A172 (cell line): ENCODE measurements at places on chromosomes 4 and X. TPM values are rescaled to one million over a fixed set of nuclear protein-coding genes. Genes with fewer than 3 reads are reported as not detected.

GRCh38 chrX:9729171-9729885, 36.3 kb downstream of the GPR143 start:
- peak; percentile 11 for DNase-seq

DNA sequence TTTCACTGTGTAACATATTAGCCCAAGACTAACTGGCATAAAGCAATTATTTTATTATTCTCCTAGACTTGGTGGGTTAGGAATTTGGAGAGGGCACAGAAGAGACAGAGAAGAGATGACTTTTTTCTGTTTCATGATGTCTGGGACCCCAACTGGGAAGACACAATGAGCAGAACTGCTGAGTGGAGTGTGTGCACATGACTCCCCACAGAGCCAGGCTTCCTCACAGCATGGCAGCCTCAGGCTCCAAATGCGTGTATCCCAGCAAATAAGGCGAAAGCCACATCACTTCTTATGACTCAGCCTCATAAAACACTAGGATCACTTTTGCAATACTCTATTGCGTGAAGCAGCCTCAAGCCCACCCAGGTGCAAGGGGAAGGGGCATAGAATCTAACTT, 68.4 kb downstream of the MFAP3L start:
- peak; percentile 14 for DNase-seq

GC gene
- total RNA-seq, result not detected in 2 replicates

GRCh38 chrX:18424482-18425198, 768 bp upstream of the CDKL5 start:
- DNase-seq, result peak; percentile 10

GRCh38 chr4:76634220-76634619, 199.2 kb downstream of the SHROOM3 start:
- DNase-seq, result peak; percentile 52

GRCh38 chr4:168841000-168841671, 168.9 kb downstream of the CBR4 start:
- no peak for DNase-seq

DNA sequence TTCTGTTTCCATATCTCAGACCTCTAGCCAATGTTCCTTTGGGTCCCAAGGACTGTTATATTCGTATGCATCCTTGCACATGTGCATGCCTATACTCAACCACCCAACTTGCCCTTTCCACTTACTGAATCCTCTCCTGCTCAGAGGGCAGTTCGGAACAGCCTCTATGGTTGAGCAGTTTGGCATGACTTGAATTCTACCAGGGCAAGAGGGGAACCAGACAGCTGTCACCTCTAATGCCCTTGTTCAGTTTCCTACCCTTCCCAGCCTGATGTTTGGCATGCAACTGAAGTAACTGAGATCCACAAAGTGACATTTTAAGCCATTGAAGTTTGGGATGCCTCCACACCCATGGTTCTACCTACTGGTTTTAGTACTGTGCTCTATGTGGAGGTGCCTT, 17.5 kb downstream of the DRP2 start:
- DNase-seq, result no peak

H2BW2 gene
- total RNA-seq, result not detected in 2 replicates

- DNase-seq, result no peak
These were observed 204.3 kb downstream of the PCDH7 start for GRCh38 chr4:30924495-30924894.

PABPC1L2A gene
- total RNA-seq, result not detected in 2 replicates

DNA sequence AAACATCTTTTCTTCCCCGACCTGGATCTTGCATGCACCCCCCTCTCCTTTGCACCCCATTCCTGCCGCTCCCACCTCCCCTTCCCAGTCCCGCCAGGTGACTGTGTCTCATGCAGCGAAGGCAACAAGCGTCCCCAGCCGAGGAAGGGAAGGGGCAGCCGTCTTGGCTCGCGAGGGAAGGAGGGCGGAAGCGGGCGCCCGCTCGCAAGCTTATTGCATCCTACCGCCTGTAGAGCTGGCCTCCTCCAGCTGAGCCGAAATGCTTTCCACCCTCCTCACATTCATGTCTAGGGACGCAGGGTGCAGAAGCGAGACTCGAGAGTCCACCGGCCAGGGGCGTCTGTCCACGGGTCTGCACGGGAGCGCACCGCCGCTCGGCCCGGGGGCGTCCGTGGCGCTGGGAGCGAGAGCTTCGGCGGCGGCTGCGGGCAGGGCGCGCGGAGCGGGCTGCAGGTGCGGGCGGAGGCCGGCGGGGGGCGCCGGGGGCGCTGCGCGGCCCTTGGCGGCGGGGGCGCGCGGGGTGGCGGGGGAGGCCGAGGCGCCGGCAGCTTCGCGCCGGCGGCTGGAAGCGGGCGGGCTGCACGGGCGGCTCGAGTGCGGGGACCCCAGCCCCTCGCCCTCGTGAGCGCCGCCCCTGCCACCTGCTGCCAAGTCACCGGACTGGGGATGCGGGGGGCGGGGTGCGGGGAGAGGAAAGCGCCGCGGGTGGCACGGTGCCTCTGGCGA, at the start of gene KCNIP4:
Gene KCNIP4 (minus strand): TSS at position 426 of the 726 bp plus-strand sequence.
- DNase-seq, result no peak

- DNase-seq, result no peak
These were observed 487.4 kb downstream of the INPP4B start for GRCh38 chr4:142358656-142359055.

DNA sequence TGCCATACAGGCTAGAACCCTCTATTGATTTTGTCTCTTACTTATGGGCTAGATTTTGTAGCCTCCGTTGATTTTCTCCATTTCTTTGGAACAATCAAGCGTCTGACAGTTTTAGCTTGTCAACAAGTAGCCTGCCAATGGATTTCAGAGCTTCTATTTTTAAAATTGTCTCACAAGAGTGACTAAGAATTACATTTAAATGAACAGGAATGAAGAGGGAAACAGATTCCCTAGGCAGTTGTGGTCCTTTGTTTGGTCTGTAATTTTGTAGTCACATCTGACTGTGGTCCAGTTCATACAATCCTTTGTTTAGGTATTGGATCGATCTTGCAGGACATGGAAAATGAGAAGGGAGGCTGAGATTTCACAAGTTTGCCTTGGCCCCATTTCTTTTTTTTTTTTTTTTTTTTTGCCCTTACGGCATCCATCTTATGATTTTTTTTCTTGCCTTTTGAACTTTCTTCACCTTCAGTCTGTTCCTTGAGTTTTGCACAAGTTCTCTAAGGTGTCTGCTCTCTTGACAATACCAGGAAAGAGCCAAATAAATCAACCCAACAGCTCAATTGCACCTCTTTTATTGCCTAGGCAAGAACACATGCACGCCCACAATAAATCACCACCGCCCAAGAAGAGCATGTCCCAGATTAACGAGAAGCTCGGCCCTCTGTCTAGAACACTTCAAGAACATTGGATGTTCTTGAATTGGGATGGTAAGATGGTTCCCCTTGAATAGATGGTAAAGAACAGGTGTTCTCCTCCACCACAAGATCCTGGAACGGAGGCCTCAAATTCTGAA, 86.5 kb upstream of the EGFL6 start:
- DNase-seq, result no peak

DNA sequence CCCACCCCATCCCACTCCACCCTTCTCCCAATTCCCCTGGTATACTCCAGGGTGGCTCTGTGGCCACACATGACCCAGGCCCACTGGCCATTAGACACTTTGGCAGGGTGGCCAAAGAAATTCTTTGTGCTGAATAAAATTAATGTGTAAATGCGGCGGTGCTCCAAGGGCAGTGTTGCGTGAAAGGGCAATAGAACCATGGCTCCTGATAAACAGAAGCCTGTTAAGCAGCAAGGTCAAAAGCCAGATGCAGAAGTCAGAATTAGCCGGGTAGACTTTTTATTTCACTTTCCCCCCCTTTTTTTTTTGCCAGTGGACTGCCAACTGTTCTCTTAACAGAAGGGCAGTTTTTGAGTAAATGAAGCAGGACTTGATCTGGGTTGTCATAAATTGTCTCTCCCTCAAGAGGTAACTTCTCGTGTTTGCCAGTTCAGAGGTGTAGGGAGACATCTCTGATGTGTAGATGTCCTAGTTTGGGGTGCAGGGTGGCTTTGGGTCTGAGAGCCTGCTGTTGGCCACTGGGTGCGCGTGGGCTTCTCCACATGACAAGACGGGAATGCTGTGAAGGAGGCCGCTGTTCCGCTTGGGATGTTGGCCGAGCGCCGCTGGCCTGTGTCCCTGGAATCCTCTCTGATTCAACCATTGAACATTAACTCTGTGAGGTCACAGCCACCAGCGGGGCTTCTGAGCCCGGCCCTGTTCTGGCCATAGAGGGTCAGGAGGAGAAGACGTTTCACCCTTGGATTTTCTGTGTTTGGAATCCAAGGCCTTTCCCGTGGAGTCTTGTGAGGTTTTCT, 139.5 kb downstream of the TBL1X start:
- no peak for DNase-seq

DNA sequence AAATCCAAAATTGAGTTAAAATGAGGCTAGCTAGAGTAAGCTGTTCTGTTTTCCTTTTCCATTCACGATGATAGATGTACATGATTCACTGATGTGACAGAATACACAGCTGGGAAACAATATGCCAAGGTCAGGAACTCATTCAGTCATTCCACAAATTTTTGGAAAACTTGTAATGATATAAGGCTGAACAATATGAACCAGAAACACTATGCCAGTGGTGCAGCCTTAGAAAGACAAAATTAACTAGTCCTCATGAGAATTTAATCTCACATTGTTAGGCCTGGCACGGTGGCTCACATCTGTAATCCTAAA, 50.0 kb upstream of the NDST3 start:
- DNase-seq, result no peak

PDZD11 gene
- total RNA-seq, result 105 and 113 TPM in 2 replicates

HHIP gene
- total RNA-seq, result 0.19 and 0.47 TPM in 2 replicates

- DNase-seq, result no peak
These were observed 18.2 kb downstream of the UBE2D3 start for GRCh38 chr4:102809190-102809589.

- peak; percentile 96 for DNase-seq
These were observed 116.7 kb downstream of the SPCS3 start for GRCh38 chr4:176436293-176436973.

- peak; percentile 6 for DNase-seq
These were observed 60.6 kb downstream of the MAOA start for GRCh38 chrX:43716696-43717095.

GRCh38 chr4:99885063-99885664, 9.1 kb downstream of the LAMTOR3 start:
- DNase-seq, result peak; percentile 28
